Activated naive CD4-positive, alpha-beta T cell (primary cell): ENCODE measurements at places on chromosomes 2 and 18.
A peak's percentile ranks its signal among the peaks of the same experiment; 100 is the strongest.

GRCh38 chr2:65344689-65345088 lies 87.7 kb downstream of the SPRED2 start:
- DNase-seq: no peak

DNA sequence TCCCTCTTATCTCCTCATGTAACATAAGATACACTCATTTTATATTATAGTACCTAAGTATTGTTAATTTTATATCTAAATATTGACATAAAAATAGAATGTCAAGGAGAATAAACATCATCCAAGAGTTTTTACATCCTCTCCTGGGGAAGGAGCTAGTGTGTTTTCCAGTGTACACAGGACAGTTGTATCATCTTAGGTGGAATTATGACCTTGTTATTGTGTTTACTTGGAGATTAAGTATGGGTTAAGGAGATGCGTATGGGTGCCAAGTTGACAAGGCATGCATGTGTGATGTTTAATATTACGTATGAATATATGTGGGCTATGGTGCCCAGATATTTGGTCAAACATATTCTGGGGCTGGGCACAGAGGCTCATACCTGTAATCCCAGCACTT lies 11.2 kb upstream of the DDX1 start:
- DNase-seq: no peak

- DNase-seq: no peak
Observed at GRCh38 chr18:48108136-48108535, 177.7 kb upstream of the SMAD2 start.

GRCh38 chr2:23653326-23653725 lies 268.3 kb downstream of the KLHL29 start:
- no peak for DNase-seq

DNA sequence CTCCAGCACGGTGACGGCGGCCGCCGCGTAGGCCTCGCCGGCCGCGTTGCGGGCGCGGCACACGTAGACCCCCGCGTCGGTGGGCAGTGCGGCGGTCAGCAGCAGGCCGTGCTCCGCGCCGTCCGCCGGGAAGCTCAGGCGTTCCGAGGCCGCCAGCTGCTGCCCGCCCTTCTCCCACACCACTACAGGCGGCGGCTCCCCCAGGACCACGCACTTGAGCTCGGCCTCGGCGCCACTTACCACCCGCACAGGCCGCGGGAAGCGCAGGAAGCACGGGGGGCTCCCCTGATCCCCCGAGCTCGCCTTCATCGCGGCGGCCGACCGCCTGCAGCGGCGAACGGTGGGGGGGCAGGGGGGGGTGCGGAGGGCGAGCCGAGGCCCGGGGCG lies 422 bp downstream of the OBSL1 start:
- no peak for DNase-seq

- DNase-seq: no peak
Observed at GRCh38 chr2:75375646-75376582, 176.6 kb upstream of the TACR1 start.

DNA sequence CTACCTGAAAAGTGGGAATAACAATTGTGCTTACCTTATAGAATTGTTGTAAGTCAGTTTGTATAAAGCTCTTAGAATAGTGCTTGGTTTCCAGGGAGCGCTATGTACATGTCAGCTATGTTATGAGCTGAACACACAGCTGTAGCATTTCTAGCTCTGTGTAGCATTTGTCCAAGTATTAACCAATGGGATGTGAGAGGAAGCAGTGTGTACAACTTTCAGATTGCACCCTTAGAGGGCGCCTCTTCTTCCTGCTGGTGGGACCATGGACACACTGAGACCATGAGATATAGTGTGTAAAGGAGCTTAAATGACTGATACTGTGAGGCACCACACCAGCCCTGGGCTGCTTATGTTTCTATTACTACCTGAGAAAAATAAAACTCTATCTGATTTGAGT lies 380.2 kb downstream of the LNPK start:
- DNase-seq: no peak

GRCh38 chr18:68916734-68917133 lies 118.9 kb downstream of the CCDC102B start:
- DNase-seq: no peak

GRCh38 chr2:70746094-70746974 lies 21.7 kb downstream of the ADD2 start:
- no peak for DNase-seq

- DNase-seq: no peak
Observed at GRCh38 chr2:105678346-105678745, 66.4 kb upstream of the NCK2 start.

- DNase-seq: no peak
Observed at GRCh38 chr2:19169134-19169768, 189.2 kb downstream of the OSR1 start.

DNA sequence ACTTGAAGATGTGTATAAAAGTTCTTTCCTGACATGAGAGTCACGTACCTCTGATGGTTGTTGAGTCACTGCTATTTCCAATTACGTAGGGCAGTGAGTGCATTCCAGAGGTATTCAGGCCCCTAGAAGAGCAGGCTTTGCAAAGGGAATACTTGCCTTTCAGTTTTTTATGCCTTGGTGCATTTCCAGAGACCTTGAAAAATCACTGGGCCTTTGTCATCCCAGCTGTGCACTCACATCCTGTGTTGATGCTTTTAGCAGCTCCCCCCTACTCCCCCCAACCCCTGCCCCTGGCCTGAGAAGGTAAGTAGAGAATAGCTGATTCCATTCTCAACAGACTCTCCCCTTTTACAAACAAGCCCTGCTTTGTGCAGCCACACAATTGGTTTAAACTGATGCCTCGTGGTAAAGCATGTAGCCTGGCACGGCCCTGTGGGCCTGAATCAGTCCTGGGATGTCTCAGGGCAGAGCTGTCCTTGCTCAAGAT lies 174.2 kb downstream of the PRPF40A start:
- DNase-seq: no peak

GRCh38 chr18:9755110-9755509 lies 47.0 kb downstream of the RAB31 start:
- no peak for DNase-seq

DNA sequence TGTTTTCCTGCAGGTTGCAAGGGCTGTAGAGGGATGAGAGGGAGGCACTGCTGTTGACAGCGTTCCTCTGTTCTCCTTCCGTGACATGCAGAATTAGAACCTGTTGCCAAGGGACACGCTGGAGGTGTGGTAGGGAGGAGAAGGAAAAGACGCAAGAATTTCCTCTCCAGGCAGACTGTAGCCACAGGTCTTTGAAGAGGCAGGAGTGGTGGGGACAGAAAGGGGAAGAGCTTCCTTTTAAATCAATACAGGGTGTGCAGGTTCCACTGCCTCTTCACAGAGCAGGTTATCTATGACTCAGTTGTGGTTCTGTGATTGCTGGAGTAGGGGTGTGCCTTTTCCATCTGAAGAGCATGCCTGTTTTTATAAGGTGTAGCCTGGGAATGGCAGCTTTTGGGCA lies 133.0 kb downstream of the WDSUB1 start:
- DNase-seq: no peak

DNA sequence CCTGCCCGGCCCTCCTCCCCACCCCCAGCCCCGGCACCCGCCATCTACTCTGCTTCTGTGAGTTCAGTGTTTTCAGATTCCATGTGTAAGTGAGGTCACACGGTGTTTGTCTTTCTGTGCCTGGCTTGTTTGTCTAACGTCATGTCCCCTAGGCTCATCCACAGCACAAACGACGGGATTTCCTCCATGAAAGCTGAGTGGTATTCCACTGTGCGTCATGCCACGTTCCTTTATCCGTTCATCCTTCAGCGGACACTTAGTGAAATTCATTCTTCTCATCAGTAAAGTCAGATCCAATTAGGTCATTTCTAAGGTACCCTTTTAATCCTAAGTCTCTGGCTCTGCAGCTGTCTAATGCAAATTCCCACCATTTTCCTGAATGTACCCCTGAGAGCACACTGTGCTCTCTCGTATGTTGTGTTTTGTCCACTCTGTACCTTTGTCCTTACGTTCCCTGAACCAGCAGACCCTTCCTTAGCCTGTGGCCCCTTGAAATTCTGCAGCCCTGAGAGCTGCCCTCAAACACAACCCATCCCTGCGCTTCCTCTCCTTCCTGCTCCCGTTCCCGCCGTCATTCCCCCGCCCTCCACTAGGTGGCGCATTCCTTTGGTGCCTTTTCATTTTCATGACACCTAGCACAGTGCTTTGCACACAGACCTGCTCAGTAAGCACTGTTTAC lies 44.1 kb downstream of the TRAPPC12 start:
- peak; percentile 70 for DNase-seq

DNA sequence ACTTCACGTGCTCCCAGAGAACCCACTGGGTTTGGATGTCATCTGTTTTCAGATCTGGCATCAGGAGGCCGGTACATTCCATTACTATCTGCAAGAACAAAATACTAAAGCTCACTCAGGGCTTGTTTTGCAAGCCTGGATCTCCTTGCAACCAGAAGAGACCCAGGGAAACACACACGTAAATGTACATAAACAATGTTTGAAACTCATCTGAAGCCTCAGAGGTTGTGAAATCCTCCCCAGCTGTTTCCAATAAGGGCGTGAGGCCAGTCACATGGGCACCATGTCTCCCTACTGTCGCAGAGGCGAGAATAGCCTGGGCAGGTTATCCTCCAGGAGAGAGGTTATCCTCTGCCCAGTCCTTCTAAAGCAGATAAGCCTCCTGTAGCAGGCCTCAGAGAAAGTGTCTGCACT lies 186.9 kb downstream of the GFPT1 start:
- no peak for DNase-seq

DNA sequence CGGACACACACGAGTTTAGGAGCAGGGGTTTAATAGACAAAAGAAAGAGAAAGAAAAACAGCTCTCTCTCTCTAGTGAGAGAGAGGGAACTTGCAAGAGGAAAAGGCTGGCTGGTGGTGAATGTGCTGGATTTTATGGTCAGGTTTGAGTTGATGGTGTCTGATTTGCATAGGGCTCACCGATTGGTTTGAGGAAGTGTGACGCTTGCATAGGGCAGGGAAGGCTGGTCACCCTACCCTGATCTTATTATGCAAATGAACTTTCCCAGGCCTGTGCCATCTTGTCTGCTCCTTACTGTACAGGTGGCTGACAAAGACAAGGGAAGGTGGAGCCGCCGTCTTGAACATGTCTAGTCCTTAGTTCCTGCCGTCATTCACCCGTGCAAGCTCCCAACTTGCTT lies 408.9 kb downstream of the RIT2 start:
- no peak for DNase-seq

DNA sequence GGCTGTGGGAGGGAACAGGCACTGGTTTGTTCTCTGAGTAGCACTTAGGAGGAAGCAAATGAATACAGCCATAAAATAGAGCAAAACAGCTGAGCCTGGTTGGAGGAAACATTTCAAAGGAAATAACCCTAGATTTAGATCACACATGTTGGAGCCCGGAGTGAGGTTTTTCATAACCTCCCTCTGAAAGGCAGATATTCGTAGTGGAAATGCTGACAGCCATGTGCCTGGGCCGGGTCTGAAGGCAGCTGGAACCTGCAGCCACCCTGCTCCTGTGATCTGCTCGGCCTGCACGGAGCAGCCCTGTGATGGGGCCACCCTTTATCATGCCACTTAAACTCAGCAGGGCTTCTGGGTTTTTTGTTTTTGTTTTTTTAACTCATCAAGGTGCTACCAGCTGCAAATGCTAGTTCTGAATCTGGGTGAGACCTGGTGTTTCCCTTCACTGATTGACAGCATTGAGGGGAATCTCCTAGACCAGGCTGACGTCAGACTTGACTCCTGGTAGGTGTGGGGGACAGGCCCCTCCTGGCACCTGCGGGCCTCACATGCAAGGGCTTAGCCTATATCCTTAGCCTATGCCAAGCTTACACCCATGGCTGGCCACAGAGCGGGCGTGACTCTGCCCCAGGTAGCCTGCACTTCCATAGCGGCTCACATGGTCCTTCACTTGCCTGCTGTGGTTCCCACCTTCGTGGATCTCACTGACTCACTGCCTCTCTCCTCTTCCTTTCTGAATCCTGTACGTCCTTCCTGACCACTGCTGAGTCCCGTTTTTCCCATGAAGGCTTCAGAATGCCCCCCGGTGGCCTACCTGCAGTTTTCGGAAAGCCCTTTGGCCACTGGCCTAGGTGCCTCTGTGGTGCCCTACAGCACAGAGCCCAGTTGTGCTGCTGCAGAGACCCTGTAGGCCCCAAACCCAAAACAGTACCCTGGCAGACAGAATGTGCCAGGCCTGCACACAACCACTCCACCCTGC lies 217.3 kb downstream of the SEPTIN10 start:
- DNase-seq: no peak

- no peak for DNase-seq
Observed at GRCh38 chr2:15306706-15307105, 254.4 kb downstream of the NBAS start.

- DNase-seq: peak; percentile 7
Observed at GRCh38 chr2:12005886-12006681, 259.7 kb downstream of the LPIN1 start.

GRCh38 chr2:104768694-104769093 lies 85.2 kb upstream of the POU3F3 start:
- DNase-seq: no peak

- no peak for DNase-seq
Observed at GRCh38 chr2:205778356-205778755, 96.1 kb downstream of the NRP2 start.

DNA sequence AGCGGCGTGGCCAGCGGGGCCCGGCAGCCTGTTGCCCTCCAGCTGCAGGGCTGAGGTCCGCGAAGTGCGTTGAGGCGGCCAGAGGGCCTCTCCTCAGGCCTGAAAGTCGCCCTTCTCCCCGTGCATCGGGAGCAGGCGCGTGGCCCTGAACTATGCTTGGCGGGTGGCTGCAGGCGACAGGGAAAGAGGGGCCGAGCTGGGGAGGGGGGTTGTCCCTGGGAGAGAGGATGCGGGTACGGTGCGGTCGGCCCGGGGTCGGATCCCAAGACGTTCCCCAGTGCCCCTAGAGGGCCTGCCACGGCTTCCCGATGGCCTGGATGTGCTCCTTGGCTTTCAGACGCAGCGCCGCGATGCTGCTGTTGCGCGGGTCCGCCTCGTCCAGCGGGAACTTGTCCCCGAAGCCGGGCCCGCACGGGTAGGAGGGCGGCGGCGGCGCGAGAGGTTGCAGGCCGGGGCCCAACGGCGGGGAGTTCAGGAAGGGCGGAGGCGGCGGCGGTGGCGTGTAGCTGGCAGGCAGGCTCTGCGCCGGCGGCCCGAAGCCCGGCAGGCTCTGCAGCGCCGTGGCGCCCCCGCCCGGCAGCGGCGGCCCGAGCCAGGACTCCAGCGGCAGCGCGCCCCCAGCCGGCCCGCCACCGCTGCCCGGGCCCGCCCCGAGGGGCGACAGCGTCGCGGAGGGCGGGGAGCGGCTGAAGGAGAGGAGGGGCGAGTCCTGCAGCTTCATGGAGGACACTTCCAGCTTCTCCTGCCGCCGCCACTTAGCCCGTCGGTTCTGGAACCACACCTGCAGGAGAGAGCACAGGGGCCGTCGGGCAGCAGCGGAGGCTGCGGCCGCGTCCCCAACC lies 4.3 kb downstream of the RAX start:
- DNase-seq: no peak

- DNase-seq: no peak
Observed at GRCh38 chr2:41579806-41580205, 468.0 kb upstream of the PKDCC start.
